ENCODE measurements at places on chromosomes 1 and 21.

GRCh38 chr1:100050139-100050538, 80.3 kb downstream of the SLC35A3 start:
- DNase-seq = no peak

DNA sequence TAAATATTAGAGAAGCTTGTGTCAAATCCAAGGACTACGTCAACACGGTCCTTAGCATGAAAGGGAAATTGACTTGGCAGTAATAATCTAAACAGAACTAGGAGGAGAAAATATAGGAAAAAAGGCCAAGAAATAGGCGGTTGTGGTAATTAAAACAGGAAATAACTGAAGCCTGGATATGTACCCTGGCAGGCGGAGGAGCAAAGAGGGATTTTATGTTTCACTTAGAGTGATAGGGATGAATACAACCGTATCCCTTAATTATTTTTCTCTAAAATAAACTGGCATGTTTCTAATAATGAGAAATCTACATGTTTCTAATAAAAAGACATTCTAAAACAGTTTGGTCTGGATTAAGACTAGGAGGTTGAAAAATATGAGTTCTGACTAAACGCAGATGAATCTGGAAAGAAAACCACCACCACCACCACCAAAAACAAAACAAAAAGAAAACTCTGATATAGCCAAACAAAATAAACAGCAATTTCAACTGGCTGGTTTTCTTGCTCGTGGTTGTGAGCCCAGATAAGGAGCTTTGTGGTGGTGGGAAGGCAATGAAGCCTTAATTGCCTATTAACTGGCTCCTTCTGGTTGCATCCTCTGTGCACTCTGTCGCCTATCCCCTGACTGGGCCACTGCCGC, 334.2 kb upstream of the SNX7 start:
- no peak for DNase-seq

DNA sequence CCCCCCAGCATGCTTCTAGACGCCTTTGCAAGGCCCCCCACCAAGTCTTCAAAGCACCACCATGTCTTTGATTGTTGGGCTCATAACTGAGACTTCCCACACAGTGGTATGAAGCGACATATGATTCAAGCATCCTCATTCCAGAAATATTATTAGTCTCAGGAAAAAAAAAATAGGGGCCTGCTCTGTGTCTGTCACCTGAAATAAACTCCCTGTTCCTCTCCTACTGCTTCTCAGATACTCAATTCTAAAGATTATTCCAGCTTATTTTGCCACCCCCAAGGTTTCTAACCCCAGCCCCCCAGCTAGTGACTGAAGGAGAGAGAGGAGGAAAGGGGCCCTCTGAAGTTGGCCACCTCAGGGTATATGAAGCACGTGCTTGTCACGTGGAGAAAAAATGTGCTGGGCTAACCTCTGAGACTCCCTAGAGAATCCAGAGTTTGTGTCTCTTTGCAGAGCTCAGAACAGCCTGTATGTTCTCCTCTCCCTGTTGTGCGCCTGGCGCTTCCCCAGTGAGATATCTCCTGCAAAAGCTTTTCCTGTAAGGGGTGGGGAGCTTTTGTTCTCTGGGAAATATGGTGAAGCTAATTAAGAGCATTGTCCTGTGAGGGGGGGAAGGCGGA, 35.9 kb upstream of the RASAL2 start:
- DNase-seq = no peak

DNA sequence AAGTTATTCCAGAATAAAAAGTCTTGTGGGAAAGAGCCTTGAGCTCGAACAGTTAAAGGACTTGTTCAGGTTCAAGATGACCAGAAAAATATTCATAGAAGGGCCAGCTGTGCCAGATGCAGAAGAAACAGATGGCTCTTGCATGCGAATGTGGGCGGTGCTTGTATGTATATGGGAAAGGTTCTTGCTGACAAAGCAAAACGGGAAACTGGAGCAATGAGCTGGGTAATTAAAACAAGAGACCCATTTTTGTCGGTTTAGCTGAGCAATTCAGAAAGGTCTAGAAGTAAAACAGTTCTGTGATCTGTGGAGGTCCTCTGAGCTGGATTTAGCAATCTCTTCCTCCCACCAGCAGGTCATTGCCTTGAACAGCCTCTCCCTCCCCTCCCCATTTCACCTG, 107.2 kb upstream of the MARK1 start:
- DNase-seq = no peak

- DNase-seq = no peak
Observed at GRCh38 chr1:7152655-7153054, 367.4 kb downstream of the CAMTA1 start.

- no peak for DNase-seq
Observed at GRCh38 chr1:175536369-175536768, 207.0 kb downstream of the TNR start.

GRCh38 chr1:77594366-77595112, 87.9 kb downstream of the ZZZ3 start:
- DNase-seq = no peak

- DNase-seq = no peak
Observed at GRCh38 chr1:14648391-14648790, 49.9 kb downstream of the KAZN start.

- DNase-seq = no peak
Observed at GRCh38 chr1:178055093-178055492, 38.8 kb upstream of the RASAL2 start.

DNA sequence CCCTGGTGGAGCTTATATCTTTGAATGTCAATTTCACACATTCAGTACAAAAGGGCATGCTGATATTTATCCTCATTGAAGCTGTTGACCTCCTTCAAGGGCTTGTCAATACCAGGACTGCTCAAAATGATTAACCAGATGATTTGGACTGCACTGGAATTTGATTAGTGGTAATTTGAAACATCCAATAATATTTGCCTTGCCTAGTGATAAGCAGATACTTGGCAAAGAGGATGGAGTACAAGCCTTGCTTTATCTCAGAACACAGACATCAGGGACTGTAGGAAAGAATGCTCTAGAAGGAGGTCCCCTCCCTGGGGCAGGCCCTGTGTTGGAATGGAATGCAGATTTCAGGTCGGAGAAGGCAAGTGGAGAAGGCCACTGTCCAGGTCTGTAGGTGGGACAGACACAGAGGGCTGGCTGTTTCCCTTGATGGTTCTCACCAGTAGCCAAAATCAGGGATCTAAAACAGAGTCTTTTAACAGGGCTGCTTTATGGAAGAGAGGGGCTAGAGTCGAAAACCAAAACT, 64.8 kb upstream of the ZNF648 start:
- no peak for DNase-seq

- DNase-seq = no peak
Observed at GRCh38 chr1:111448482-111448917, 556 bp downstream of the WDR77 start.

DNA sequence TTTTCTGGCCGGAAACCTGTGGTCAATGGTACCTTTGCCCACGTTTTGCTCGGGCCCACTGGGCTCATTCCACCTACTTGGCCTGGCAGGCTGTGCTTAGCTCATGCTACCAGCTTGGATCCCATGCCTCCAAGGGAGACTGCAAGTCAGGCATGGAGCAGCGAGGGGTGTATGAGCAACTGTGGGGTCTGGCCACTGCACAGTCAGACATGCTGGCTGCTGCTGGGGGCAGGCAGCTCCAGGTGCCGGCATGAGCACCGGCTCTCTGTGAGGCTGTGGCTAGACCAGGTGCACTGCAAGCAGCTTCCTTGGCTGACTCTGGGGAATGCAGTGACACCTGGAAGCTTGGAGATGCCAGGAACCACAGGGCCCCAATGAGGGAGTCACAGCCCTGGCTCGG, 161.1 kb upstream of the DUSP10 start:
- DNase-seq = no peak

GRCh38 chr1:78408192-78408591, 82.6 kb upstream of the PTGFR start:
- peak; percentile 80 for DNase-seq

DNA sequence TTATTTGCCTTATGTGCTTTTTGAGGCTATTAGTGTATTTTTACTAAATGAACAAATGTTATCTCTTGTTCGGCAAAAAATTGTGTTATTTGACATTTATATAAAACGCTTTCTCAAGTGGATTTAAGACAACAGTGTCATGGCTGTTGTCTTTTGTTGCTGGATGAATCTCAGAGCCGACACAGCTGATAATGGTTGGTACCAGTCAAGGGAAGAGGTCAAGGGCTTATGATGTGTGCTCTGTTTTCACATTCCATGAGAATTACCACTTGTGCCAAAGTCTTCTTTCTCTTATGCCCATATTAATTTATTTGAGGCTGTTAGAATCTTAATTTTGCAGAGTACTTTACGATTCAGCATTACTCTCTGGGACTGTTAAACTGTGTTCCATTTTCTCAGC, 17.9 kb upstream of the CD101 start:
- DNase-seq = no peak

DNA sequence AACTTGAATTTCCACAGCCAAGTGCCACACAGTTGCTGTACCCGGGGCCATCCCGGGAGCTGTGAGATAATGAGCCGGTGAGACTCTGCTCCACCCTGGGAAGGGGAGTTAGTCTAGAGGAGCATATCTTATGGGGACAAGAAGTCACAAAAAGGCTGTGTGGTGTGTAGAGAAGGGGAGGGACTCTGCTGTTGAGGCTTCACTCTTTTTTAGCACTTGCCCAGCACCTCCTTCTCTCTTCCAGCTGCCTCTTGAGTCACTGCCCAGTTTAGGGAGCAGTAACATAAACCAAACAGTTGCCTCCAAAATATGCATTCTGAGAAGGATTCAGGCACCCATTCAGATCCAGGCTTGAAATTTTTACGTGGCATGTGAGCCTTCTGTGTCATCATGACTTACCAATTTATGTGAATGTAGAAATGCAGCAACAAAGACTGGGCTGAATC, 744 bp upstream of the WDR26 start:
- DNase-seq = no peak

- no peak for DNase-seq
Observed at GRCh38 chr1:164163289-164163849, 395.6 kb upstream of the PBX1 start.

GRCh38 chr1:171513743-171514142, 28.4 kb downstream of the PRRC2C start:
- DNase-seq = no peak

DNA sequence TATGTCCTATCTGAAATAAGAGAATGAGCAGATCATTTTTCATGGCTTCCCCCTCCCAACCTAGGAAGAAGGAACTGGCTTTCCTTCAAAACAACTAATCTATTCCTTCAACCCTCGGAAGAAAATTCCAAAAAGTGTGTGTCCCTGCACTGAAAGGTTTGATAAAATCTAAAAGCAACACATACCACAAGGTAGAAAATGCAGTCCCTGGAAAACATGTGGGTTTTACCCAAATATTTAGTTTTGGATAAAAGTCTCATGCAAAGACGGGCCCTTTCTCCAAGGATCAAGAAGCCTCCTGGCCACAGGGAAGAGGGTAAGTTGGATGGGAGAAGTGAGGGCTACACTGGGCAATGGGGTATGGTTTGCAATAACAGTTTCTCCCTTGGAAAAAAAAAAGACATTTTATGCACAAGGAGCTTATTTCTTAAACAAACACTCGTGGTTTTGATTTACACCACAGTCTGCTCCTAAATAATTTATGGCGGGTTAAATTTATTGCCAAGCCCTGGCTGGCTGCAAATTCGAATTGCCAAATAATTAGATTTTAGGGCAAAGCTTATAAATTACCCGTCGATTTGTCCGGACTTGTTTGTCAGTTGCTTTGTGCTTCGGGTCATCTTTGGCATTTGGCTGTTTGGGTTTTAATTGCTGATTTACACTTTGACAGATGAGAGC, 28.9 kb downstream of the ERI3 start:
- DNase-seq = no peak

GRCh38 chr1:30425046-30425445, 298.3 kb downstream of the MATN1 start:
- no peak for DNase-seq

GRCh38 chr1:187527346-187527745, 698.6 kb downstream of the PLA2G4A start:
- no peak for DNase-seq

GRCh38 chr1:56457756-56458375, 121.5 kb downstream of the PLPP3 start:
- no peak for DNase-seq

DNA sequence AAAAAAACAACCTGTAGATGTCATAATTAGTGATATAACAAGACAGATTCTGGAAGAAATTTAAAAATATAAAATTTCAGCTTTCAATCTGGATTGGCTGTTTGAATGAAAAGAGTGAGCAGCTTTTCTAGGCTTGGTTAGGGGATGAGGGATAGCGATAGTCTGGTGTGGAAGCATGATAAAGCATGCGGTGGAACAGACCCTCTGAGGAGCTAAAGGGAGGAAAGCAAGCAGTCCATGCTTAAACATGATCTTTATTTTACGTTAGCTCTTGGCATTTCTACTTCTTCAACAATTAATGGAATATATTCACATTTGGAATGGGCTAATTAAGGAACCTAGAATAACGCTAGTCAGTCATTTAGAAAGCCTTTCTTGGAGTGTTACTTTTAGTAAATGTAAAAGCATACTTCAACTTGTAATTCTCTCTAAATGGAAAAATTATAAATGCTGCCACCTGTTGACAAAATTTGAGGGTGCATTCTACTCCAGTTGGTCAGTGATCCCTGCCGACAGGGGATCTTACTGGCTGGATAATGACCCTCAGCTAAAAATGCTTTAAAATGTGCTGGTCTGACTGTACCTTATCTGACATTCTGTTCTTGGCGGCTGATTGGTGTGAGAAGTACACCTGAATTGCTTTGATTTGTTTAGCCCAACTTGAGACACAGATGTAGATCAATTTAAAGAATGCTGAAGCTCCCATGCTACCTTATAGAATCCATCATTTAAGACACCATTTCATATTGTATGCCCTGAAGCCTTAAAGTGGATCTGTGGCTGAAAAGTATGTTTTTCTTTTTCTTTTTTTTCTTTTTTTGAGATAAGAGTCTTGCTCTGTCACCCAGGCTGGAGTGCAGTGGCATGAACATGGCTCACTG, 61.2 kb downstream of the AK4 start:
- no peak for DNase-seq

- DNase-seq = no peak
Observed at GRCh38 chr21:46148106-46148505, 7.3 kb downstream of the FTCD start.

DNA sequence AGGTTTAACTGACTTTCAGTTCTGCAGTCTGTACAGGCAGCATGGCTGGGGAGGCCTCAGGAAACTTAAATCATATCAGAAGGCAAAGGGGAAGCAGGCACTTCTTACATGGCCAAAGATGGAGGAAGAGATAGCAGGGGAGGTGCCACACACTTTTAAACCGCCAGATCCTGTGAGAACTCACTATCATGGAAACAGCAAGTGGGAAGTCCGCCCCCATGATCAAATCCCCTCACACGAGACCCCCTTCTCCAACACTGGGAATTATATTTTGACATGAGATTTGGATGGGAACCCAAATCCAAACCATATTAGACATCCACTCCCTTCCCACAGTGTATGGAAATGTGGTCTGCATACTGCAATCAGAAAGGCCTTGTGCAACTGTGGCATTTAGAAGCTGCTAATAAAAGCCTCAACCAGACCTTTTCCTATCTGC, 148.2 kb downstream of the FCRL5 start:
- DNase-seq = no peak

GRCh38 chr21:41601573-41602368, 93.8 kb upstream of the TMPRSS2 start:
- DNase-seq = no peak

GRCh38 chr1:159076438-159077119, at the start of gene AIM2:
Gene AIM2, minus strand, starts transcription at chr1:159076766. Its CDS starts 3,267 bp downstream, at chr1:159073499.
- no peak for DNase-seq

- no peak for DNase-seq
Observed at GRCh38 chr1:119442756-119443155, 27.8 kb downstream of the HSD3B2 start.

GRCh38 chr1:115158181-115158580, 68.9 kb upstream of the TSPAN2 start:
- no peak for DNase-seq
